ENCODE measurements at places on chromosomes 12 and 14. TPM values are rescaled to one million over a fixed set of nuclear protein-coding genes. Genes with fewer than 3 reads are reported as not detected.

GRCh38 chr12:65681226-65681625 is 143.1 kb upstream of the HMGA2 start:
- no peak for DNase-seq

GRCh38 chr14:68968721-68969120 is 10.4 kb downstream of the ACTN1 start:
- DNase-seq = no peak

DNA sequence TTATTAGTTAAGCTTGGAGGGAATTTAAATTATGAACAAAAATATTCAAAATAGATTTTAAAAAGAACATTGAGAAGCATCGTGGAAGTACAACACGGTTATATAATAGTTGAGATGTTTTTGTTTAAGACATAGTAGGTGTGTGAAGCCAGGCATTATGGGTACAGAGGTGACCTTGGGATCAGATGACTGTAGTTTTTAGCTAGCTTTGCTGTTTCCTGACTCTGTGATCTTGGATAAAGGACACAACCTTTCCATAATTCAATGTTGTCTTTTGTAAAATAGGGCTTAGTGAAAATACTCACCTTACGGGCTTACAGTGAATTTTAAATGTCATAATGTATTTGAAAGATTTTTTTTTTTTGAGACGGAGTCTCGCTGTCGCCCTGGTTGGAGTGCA is 239.7 kb downstream of the SLC2A13 start:
- no peak for DNase-seq

- DNase-seq = no peak
These were observed 62.7 kb downstream of the FBXO34 start for GRCh38 chr14:55333711-55334485.

GRCh38 chr12:39502726-39503125 is 59.8 kb upstream of the KIF21A start:
- DNase-seq = no peak

- DNase-seq = no peak
These were observed 85.5 kb downstream of the CAPZA3 start for GRCh38 chr12:18823461-18823860.

- DNase-seq = no peak
These were observed 62.9 kb upstream of the PSMA6 start for GRCh38 chr14:35229084-35229791.

- DNase-seq = no peak
These were observed 48.4 kb downstream of the MYRFL start for GRCh38 chr12:69873429-69873828.

GRCh38 chr14:106872611-106873446 is 1346.4 kb downstream of the TMEM121 start:
- peak; percentile 72 for DNase-seq

DNA sequence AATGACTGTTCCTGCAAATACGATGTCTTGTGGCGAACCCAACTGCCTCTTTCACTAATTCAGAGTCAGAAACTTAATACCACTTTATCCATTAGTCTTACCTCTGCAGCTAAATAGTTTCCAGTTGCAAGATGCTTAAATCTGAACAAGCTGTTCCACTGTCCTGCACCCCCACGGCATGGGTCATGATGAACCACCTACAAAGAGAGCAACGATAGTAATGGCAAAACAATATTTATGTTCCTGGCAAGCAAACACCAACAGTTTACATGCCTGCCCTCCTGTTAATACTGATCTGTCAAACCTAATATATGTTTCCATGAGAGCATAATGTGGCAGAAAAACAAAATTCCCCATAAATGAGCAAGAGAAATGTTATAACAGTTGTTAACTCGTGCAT is 121.9 kb downstream of the ITPR2 start:
- no peak for DNase-seq

DNA sequence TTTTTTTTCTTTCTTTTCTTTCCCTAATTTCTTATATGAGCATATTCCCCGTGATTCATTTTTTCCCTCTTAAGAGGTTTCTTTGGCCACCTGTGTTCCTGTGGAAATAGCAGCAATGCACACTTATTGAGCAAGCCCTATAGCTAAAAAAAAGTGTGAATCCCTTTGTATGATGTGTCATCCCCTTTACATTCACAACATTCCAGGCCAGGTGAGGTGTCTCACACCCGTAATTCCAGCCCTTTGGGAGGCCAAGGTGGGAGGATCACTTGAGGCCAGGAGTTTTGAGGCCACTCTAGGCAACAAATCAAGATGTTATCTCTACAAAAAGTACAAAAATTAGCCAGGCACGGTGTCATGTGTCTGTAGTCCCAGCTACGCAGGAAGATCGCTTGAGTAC is 700.4 kb upstream of the TBX3 start:
- no peak for DNase-seq

- no peak for DNase-seq
These were observed 49.1 kb downstream of the R3HDM2 start for GRCh38 chr12:57381693-57382220.

DNA sequence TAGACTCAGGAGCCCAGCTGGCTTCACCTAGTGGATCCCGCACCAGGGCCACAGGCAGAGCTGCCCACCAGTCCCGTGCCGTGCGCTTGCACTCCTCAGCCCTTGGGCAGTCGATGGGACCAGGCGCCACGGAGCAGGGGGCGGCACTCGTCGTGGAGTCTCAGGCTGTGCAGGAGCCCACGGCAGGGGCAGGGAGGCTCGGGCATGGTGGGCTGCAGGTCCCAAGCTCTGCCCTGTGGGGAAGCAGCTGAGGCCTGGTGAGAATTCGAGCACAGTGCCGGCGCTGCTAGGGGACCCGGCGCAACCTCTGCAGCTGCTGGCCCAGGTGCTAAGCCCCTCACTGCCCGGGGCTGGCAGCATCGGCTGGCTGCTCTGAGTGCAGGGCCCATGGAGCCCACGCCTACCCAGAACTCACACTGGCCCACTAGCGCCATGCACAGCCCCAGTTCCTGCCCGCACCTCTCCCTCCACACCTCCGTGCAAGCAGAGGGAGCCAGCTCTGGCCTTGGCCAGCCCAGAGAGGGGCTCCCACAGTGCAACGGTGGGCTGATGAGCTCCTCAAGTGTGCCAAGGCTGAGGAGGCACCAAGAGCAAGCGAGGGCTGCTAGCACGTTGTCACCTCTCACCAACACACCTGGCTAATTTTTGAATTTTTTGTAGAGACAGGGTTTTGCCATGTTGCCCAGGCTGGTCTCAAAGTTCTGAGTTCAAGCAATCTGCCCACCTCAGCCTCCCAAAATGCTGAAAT is 116.1 kb downstream of the SPTSSA start:
- no peak for DNase-seq

GRCh38 chr12:5180496-5180895 is 136.8 kb downstream of the KCNA5 start:
- no peak for DNase-seq

- DNase-seq = no peak
These were observed 463.6 kb upstream of the MIS18BP1 start for GRCh38 chr14:45716572-45716971.

DNA sequence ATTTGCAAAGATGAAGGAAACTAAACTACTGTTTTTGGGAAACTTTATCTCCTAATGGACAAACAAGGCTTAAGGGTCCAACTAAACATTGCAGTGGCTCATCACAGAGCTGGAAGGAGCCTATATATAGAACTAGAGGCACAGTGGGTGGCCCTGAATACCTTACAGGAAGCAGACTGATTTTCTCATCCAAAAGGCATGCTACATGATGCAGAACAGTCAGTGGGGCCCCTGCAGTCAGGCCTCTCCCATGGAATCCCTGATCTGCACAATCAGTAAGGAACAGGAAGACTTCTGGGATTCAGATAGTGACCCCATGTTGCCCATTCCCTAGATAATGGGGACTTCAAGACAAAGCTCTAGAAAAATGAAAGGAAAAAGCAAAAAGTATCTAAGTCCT is 1.9 kb upstream of the LLPH start:
- no peak for DNase-seq

GRCh38 chr12:125089083-125089482 is 23.8 kb downstream of the AACS start:
- DNase-seq = no peak

- no peak for DNase-seq
These were observed 34.3 kb upstream of the TEX22 start for GRCh38 chr14:105363847-105364708.

DNA sequence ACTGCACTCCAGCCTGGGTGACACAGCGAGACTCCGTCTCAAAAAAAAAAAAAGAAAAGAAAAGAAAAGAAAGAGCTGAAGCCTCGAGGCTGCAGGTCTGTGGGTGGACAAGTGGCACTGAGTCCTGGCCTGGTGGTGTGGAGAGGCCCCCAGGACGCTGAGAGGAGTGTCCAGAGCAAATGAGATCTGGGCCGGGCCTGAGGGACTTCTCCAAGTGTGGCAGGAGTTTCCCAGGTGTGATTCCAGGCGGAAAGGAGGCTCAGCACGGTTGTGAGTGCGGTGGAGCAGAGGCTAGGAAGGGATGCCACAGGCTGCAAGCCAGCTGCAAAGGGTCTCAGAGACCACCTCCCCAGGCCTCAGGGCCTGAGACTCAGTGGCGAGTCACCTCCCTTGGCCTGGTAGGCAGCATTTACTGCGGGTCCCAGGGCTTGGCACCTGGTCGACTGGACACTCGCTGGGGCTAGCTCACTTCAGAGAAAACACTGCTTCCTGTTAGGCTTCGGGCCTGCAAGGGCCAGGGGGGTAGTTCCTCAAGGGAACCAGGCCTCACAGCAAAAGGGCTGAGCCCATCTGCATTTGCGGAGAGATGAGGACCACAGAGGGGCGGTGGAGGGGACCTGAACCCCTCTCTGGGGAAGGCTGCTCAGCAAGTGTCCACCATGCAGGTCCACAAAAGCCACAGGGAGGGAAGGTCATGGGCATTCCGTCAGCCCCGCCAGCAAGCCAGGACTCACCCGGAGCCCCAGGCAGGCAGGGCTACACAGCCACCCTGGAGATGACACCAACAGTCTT is 11.7 kb downstream of the TTC7B start:
- no peak for DNase-seq

DNA sequence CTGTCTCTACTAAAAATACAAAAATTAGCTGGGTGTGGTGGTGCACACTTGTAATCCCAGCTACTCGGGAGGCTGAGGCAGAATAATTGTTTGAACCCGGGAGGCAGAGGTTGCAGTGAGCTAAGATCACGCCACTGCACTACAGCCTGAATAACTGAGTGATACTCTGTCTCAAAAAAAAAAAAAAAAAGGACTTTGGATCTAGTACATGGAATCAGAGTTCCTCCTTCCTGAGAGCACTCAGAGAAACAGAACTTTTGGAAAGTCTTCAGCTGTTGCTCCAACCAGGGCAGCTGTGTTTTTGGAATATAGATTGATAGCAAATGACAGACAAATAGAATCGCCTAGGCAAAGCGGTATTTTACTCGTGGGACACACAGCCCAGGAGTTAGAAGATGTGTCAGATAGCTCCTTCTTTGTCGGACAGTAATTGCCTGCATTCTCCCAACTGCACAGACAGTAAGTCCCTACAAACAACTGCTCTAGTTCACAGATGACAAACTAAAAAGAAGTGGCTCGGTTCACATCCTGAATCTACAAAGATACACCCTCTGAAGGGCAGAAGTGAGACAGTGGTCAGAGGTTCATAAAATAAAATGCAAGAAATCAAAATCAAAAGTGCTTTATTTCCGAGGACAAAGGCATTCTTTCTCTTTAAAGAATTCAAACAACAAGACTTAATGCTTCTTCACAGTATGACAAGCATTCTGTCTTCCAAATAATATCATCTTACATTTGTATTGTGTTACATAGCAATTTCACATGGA is 17.1 kb upstream of the NEK9 start:
- no peak for DNase-seq

DNA sequence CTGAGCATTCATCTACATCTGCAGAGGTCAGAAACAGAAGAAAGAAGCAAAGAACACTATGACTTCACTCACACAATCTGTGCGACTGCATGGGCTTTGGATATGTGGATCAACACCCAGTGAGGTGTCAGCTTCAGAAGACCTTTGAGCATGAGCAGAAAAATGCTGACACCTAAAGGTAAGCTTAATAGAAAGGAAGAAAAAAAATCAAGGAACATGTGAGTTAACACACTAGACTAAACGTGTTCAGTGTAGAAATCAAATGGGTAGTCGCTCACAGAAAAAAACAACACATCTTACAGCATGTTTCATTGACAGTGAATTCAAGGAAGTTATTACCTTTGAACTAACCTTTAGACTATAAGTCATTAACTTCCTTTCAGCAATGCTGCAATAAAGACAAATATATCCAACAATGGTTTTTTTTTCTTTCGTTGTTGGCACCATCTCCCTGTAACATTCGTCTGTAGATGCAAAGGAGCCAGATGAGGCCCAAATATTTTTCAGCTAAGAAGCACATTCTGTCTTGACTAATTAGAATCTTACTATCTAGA is 30.9 kb downstream of the RTRAF start:
- DNase-seq = no peak

DNA sequence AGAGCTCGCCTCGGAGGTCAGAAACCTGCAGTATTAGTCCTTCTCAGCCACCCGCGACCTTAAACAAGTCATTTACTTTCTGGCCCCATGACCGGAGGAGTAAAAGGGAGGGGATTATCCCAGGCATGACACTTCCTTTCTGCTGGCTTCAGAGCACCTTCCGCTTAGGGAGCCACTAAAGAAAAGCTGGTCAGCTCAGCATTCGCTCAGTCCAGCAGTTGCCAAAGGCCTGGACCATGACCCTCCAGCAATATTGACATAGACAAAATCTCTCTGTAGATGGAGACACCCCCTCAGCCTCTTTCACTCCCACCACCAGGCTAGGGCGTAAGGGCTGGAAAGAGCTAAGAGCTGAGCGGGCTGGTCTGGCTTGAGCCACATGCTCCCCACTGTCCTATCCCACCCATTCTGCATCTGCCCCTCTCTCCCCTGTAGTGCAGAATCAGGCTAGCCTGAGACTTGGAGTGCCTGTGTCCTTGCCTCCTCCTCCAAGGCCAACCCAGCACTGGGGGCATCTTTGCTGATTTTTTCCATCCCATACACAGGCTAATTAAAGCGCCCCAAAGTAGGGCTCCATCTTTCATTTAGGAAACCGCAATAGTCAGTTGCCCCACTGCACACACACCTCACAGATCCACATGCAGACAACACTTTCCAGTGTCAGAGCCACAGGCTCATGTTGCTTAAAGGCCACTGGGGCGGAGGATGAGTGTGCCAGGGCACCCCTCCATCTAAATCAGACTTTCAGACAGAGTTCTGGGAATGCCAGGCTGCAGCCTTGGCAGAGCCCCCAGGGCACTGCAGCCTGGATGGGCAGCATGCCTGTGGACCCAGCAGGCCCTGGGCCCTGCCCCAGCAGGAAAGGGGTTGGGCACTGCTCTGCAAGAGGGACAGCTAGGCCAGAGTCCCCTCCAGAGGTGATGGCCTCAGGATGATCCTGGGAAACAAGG is 4.0 kb upstream of the CPNE6 start:
- no peak for DNase-seq

- no peak for DNase-seq
These were observed 1469.3 kb downstream of the AACS start for GRCh38 chr12:126534495-126534894.

LRFN5 gene
- total RNA-seq = 1.2 TPM

HECTD4 gene
- total RNA-seq = 20.0 TPM

ACADS gene
- 113 TPM for total RNA-seq

LRRC43 gene
- total RNA-seq = 0.81 TPM

LMO3 gene
- total RNA-seq = 2.3 TPM

DHRS2 gene
- not detected for total RNA-seq
